Activated naive CD8-positive, alpha-beta T cell treated with anti-CD3 and anti-CD28 coated beads for 36 hours (primary cell): ENCODE measurements at places on chromosomes 13 and 19.

- DNase-seq, result no peak
Measured at GRCh38 chr19:49801966-49802661, 11.0 kb downstream of the FUZ start.

DNA sequence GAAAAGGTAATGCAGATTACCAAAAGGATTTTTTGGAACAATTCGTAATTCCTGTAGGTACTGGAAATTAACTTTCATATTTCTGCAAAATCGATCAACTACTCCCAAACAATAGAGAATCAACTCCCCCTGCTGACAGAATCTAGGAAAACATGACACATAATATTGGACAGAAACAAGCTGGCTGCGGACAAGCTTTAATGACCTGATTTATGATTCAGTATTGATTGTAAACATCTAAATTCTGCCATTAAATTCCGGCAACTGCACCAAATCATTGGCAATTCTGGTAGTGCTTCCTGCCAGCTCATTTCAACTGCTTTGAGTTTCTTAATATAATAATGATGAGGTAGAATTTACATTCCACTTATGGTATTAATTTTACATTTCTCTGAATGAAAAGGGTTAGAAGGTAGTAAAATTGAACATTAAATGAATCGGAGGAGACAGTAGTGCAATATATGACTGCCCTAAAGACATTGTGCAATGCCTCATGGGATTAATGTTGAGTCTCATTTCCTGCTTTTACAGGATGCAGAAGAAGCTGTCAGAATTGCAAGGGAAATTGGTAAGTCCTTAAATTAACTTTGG, 146.5 kb downstream of the PCCA start:
- DNase-seq, result no peak

- DNase-seq, result no peak
Measured at GRCh38 chr19:53131085-53131590, 1.6 kb downstream of the ZNF415 start.

- no peak for DNase-seq
Measured at GRCh38 chr13:46839399-46839798, 42.4 kb upstream of the ESD start.

- DNase-seq, result no peak
Measured at GRCh38 chr13:111665691-111666095, 345.3 kb downstream of the TEX29 start.

- DNase-seq, result no peak
Measured at GRCh38 chr13:29706923-29707322, 111.4 kb upstream of the SLC7A1 start.

GRCh38 chr13:65112123-65112522, 2118.0 kb downstream of the PCDH9 start:
- no peak for DNase-seq

- no peak for DNase-seq
Measured at GRCh38 chr13:103291798-103292572, 225.8 kb upstream of the SLC10A2 start.

DNA sequence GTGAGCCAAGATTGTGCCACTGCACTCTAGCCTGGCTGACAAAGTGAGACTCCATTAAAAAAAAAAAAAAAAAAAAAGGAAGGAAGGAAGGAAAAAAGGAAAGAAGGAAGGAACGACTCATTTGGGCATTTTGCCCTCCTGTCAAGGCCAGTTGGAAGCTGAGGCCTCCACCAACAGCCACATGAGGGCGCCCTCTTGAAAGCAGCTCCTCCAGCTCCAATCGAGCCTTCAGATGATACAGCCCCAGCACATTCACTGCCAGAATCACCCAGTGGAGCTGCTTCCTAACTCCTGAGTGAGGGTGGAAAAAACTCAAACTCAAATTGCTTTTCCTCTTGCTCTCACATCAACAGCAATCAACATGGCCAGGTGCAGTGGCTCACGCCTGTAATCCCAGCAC, 40.9 kb downstream of the GNG7 start:
- DNase-seq, result peak; percentile 17

DNA sequence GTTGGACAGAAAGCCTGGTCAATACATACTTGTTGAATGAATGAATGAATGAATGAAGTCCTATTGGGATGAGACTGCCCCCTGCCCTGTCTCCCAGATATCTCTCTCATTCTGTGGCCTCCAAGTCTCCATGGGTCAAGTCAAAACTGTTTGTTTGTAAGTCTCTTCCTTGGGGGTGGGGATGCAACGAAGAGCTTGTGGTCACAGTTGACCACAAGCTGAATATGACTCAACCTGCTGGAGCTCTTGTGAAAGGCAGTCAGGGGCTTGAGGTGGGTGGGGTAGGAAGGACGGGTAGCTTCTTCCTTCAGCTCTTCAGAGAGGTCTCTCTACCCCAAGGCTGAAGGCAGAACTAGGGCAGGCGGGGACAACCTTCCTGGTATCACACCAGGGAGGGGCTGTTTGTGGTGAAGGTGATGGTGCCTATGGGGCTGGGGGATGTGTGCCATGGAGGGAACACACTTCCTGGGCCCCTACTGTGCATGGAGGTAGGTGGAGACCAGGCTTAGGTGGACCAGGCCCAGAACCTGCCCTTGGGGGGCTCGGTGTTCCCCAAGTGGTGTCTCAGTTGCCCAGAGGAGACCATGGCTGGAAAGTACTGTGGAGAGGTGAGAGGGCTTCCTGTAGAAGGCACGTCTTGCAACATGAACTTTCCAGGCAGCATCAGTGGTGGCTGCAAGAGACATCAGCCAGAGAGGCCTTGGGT, 8.0 kb downstream of the MYO1F start:
- peak; percentile 71 for DNase-seq

DNA sequence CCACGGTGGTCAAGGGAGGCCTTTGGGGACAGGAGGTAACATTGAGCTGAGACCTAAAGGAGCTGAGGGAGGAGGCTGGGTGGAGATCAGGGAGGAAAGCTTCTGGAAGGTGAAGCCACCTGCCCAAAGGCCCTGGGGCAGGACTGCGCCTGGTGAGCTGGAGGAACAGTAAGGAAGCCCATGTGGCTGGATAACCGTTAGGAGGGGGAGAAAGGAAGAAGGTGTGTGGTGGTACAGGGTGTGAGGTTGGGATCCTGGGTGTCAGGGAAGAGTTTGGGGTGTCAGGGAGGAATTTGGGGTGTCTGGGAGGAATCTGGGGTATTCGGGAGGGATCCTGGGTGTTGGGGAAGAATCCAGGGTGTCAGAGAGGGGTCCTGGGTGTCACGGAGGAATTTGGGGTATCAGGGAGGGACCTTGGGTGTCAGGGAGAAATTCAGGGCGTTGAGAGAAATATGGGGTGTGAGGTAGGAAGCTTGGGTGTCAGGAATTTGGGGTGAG, 695 bp downstream of the TICAM1 start:
- DNase-seq, result no peak

DNA sequence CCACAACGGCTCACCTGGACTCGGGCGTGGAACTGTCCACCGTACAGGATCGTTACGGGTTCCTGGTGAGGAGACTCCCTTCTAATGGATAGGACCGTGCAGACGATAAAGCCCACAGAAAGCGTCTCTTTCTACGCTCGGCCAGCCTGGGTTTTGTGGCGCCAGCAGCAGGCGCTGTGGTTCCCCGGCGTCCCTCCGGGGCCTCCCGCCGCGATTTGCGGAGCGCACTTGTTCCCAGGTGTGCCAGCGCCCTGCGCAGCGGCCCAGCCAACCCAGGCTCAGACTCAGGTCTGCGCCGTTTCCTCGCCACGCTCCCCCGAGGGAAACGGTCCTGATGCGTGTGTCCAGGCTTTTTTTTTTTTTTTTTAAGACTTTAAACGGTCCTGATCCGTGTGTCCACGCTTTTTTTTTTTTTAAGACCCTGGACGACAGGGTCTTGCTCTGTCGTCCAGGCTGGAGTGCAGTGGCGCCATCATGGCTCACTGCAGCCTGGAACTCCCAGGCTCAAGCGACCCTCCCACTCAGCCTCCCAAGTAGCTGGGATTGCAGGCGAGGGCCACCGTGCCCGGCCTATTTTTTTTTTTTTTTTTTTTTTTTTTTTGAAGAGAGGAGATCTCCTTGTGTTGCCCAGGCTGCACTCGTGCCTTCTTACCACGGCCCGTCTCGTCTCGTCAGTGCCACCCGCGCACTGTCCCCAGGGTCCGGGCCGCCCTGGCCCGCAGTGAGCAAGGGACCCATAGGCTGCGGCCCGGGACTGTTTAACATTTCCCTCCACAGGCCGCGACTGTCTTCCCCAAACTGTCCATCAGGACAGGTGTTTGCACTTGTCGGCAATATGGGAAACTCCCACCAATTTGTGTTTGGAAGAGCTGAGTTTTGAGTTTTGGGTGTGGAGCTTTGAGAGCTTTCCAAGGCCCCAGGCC, 23.8 kb downstream of the GJA3 start:
- DNase-seq, result peak; percentile 64

- DNase-seq, result no peak
Measured at GRCh38 chr13:112876305-112877000, 92.6 kb upstream of the MCF2L start.

DNA sequence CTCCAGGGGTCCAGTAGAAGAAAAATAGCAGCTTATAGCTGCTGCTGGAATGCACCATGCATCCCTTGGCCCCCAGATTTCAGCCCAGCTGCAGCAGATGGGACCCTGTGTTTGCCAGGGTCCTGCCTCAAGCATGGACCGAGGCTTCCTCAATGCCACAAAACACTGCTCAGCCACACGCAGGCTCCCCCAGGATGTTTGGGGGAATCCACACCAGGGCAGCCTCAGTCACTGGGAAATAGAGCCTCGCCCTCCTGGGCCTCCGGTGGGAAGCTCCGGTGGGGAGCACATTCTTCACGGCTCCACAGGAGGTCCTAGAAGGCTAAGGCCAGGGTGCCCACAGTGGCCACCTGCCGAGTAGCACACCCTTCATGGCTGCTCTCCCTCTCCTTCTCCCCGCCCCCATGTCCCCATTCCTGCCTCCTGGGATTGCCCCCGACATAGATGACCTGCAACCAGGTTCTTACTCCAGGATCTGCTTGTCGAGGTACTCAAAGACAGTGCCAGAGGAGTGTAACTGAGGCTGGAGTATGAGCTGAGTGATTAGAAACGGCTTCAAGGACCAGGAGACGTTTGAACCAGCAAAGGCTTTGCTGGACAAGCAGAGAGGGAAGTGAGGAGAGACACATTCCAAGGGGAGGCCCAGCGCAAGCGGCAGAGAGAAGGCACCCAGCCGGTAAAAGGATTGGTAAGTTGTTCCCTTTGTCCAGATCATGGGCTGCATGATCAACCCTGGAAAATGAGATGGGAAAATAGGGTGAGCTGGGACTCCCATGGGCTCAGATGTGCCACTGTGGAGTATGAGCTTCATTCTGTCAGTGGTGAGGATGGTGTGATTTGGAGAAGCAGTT, 110.7 kb upstream of the UQCRFS1 start:
- no peak for DNase-seq

GRCh38 chr19:3123956-3124355, 11.9 kb upstream of the GNA15 start:
- no peak for DNase-seq

GRCh38 chr19:28443361-28443760, 769.6 kb downstream of the UQCRFS1 start:
- no peak for DNase-seq

DNA sequence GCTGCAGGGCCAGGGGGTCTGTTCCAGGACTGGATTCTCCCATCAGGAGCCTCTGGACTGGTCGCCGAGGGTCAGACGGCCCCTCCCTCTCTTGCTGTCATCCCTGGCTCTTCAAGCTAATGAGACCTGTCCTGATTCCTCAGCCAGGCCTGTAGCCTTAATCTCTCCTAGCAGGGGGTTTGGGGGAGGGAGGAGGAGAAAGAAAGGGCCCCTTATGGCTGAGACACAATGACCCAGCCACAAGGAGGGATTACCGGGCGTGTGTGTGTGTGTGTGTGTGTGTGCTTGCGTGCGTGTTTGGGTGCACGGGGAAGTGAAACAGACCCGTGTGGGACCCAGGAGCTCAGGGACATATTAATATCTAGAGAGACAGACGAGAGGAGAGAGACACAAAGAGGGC, 1.9 kb upstream of the CRX start:
- no peak for DNase-seq

GRCh38 chr13:25929816-25930215, 122.0 kb downstream of the SHISA2 start:
- DNase-seq, result no peak

- no peak for DNase-seq
Measured at GRCh38 chr19:54691582-54692297, 29.0 kb downstream of the LILRB4 start.

- DNase-seq, result no peak
Measured at GRCh38 chr13:50611117-50611781, 232.2 kb downstream of the DLEU7 start.

DNA sequence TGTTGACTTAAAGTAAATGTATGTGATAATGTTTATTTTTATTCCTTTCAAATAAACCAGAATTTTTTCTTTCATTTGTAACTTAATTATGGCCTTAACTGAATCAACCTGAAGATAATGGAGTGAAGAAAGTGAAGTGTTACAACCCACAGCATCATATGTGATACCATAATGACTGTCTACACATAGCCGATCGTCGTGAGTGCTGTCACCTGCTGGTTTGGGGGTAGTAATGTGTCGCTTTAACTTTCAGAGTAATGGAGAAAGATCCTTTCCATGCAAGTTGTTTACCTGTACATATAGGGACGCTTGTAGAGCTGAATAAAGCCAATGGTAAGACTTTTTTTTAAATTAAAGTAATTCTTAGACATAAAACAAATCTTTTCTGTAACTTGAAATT, 9.9 kb downstream of the CDC16 start:
- no peak for DNase-seq

- DNase-seq, result no peak
Measured at GRCh38 chr13:92894447-92894846, 332.2 kb upstream of the GPC6 start.

DNA sequence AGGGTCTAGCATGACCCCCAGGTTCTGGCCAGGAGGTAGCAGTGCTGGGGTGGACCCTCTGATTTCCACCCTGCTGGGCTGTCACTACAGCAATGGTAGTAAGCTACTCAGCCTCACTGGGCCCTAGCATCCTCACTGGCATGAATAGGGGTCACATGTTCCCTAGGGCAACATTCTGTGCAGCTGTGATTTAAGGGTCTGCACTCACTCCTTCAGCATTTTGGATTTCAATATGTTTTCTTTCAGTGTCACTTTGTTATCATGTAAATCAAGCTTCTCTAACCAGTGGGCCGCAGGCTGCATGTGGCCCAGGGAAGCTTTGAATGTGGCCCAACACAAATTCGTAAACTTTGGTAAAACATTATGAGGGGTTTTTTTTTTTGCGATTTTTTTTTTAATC, 57.8 kb downstream of the SPATA13 start:
- DNase-seq, result no peak

DNA sequence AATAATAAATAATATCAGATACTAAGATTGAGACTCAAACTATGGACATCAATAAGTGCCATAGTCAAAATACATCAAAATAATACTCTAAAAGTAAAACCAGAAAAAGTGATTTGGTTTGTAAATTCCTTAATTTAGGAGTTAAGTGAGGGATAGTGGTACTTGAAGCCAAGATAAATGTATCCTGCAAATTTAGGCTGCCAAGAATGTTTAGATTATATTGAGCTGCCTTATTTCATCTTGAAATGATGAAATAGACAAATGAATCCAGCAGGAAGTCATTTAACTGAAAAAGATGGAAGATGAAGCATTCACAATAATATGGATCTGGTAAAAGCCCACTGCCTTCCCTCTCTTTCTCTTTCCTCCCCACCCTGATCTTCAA, 112.3 kb downstream of the LRCH1 start:
- DNase-seq, result no peak
